ENCODE measurements at places on chromosomes 16 and 17.

DNA sequence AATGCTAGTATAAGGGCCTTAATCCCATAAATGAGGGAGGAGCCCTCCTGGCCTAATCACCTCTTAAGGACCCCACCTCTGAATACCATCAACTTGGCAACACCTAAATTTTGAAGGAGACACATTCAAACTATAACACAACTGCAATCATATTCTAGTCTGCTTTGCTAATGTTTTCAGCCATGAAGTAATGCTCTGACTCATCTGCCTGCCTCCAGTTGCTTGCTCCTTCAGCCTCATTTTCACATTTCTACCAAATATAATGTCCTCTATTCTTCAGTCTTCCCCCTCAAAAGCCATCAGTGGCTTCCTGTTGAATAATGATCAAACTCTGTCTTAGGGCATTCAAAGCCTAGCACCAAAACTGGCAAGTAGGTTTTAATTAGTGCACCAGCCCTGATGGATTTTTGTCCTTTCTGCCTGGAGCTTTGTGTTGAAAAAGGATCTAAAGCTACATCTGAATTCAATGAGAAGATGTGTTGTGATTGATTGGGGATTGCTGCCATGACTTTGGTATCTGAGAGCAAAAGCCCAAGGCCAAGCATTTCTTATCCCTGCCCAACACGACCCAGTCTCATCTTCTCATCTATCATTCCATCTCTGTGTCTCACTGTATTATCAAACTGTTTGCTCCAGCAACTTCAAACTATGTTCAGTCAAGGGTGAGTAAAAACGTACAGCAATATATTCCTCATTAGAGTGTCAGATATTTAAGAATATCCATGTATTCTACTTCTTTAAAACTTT is 140.8 kb upstream of the ELAC2 start:
- no peak for DNase-seq

DNA sequence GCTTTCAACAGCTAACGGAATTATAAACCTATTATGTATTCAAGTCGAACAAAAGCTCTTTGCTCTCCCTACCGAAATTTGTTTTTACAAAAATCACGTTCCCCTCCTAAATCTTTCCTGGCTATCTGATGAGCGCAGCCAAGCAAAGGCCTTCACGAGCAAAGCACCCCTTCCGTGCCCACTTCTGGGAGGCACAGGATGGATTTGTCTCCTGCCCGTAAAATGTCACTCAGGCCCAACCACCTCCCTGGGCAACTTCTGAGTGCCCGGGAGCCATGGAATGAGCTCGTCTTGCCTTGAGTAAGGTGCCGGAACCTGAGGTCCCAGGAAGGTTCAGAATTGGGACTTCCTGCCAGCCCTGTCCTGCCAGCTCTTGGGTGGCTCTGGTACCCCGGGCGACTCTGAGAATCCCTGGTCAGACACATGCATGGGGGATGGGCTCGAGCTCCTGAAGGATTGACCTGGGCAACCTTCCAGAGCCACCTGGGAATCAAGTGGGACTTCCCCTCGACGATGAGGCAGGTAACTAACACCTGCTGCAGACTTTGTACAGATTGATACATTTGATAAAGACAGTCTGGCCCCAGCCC is 19.8 kb downstream of the SLC7A5 start:
- no peak for DNase-seq

- DNase-seq, result no peak
Observed at GRCh38 chr16:57029161-57030160, 40.1 kb downstream of the NLRC5 start.

GRCh38 chr17:5607946-5608345 is 23.6 kb upstream of the NLRP1 start:
- no peak for DNase-seq

GRCh38 chr17:21374441-21375161 is 1.6 kb upstream of the KCNJ12 start:
- DNase-seq, result no peak

GRCh38 chr16:89401641-89402445 is 88.5 kb downstream of the ANKRD11 start:
- no peak for DNase-seq

GRCh38 chr16:57352636-57353047 is 5.9 kb upstream of the CCL22 start:
- no peak for DNase-seq

DNA sequence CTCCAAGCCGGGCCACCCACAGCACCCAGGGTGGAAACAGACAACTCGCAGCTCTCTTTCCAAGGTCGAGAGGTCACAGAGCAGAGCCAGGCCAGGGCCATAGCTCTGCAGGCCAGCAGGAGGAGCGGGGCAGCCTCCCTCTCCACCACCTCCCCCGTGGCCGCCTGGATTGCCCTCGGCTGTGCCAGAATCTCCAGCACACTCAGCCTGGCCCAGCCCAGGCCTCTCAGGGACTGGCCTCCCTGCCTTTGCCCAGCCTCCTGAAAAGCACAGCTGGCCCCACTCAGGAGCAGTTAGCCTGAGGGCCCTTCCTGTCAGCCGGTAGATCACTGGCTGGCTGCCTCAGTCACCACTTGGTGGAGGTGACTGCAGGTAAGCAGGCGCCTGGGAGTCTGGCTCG is 85.8 kb upstream of the SEC14L1 start:
- no peak for DNase-seq

DNA sequence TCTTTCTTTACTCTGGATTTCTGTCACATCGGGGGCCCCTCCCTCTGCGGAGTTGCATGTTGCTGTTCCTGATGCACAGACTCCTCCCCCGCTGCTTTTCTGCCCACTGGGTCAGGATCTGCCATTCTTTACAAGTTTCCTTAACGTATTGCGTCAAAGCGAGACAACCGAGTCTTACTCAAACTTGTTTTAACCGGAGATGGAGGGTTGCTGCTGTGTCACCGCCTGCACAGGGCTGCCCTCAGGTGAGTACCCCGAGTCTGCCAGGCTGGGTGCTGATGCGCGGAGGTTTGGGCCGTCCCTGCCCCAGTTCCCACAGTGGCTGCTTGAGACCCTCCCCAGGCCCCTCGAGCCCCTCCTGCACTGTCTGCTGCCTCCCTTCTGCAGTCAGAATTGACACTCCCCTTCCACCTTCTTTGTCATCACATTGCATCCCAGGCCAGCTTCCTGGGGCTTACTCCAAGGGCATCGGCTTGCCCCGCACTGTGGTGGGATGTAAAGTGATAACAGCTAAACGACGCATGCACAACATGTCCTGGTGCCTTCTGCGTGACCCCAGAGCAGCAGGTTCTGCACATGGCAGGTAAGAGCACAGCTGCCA is 19.3 kb downstream of the CARHSP1 start:
- DNase-seq, result no peak

DNA sequence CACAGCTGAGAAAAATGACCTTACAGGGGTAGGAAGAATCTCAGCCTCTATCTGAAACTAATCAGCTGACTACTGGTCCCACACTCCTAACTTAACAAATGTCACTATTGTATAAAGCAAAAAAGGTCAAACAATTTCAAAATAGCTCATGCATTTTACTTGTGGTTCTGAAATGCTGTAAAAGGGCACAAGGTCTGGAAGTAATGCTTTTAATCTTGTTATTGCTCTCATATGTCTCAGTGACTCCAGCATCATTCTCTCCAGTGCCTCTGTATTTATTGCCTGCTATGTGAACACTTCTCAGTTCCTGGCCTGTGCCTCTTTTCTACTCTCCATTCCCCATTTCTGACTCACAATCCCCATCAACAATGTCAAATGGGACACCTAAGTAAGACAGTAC is 937.7 kb downstream of the CDH11 start:
- DNase-seq, result no peak

DNA sequence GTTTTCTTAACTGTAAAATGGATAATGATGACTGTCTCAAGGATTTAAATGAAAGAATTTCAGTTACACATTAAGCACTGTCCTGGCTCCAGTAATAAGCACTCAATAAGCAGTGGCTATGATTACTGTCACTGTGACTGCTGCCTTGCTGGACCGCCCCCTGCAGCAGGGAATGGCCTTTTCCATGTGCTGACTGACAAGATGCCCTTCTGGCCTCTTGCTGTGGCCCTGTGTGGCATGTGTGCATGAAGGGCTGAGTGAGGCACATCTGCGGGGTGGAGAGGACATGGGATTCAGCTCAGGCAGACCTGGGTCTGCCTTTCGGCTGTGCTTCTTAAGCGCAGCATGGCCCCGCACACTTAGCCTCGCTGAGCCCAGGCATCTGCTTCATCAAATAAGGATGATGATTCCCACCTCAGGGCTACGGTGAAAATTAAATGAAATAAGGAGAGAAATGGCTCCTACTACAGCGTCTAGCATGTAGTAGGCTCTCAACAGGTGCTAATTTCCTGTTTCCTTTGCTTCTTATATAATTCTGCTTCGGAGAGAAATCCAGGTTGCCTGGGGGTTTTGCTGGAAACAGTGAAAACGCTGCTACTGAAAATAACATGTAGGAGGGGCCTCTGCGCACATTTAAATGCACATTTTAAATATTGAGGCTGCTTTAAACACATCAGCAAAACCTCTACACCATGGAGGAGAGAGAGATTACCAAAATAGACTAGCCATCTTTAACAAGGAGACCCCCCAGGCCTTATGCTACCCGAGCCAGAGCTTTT is 183.9 kb downstream of the PARN start:
- no peak for DNase-seq

DNA sequence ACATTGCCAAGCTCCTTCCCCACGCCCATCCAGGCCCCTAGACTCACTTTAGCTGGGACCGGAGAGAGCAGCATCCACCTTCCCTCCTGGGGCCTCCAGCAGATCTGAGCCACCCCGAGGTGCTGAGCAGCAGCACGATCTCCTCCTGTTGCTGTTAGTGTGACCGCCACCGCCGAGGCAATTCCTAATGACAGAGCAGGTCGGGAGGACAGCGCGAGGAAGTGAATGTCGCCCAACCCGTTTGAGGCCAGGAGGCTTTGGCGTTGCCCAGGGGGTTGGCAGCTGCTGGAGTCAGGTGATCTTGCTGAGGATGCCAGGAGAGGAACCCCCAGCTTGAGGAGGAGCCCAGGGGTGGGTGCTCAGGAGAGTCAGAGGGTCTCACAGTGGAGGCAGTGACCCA is at the start of gene RNF222:
Gene RNF222, minus strand, starts transcription at position 192 of the 400 bp plus-strand sequence. CDS start 4,366 bp downstream, outside the sequence.
- DNase-seq, result no peak

GRCh38 chr17:225551-225950 is 44.1 kb upstream of the DOC2B start:
- DNase-seq, result no peak

DNA sequence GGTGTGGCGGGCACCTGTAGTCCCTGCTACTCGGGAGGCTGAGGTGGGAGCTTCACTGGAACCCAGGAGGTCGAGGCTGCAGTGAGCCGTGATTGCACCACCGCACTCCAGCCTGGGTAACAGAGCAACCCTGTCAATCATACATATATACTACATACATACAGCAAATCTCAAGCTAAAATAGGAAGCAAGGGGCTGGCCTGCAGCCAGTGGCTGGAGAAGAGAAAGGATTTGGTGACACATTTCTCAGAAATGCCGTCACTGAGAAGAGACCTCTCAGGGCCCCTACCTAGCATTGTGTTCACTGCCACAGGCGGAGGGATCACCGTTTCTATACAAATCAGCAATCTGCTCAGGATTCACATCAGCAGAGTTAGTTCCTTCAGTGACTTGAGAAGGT is 16.9 kb downstream of the NARF start:
- no peak for DNase-seq

DNA sequence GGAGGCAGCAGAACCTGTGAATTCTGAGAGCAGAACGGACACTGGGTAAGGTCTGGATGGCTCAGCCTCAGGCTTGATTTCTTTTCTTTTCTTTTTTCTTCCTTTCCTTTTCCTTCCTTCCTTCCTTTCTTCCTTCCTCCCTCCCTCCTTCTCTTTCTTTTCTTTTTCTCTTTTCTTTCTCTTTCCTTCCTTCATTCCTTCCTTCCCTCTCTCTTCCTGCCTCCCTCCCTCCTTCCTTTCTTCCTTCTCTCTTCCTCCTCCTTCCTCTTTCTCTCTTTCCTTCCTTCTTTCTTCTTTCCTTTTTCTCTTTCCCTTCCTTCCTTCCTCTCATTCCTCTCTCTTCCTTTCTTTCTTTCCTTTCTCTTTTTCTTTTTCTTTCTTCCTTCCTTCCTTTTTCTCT is 38.0 kb downstream of the OR3A1 start:
- DNase-seq, result no peak

- no peak for DNase-seq
Observed at GRCh38 chr16:66871840-66872239, 8.5 kb upstream of the PDP2 start.

DNA sequence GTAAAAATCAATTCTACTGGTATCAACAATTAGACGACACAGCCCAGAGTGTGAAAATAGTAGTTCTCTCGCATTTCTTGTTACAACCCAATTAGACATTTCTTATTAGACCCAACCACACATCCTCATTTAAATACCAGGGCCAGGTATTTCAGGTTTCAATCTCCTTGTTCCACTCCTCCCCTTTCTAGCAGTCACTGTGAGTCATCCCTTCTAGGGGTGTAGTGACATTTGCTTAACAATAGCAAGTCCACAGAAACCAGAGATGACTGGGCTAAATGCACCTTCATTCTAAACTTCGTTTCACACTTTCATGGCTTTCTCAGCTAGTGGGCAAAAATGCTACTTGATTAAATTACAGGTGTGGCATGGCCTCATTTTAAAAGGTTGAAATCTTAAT is 116.9 kb upstream of the CACNG3 start:
- no peak for DNase-seq

- no peak for DNase-seq
Observed at GRCh38 chr16:4904108-4904941, 32.6 kb downstream of the PPL start.

DNA sequence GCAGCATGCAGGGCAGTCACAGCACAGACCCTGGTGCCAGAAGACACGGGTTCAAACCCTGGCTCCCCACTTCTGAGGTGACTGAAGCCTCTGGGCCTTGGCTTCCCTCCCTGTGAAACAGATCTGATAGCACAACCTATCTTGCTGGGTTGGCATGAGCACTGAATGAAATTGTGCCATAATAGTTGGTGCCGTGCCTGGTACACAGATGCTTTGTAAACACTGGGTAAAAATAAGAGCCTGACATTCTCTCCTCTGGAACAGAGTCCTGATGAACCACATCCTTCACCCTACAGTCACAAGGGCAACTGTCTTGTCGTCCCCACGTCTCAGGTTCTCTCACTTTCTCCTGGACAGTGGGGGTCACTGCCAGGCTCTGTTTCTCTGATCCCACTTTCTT is 35.7 kb downstream of the NOS2 start:
- no peak for DNase-seq

- no peak for DNase-seq
Observed at GRCh38 chr16:86244936-86245335, 265.4 kb upstream of the FOXF1 start.

- DNase-seq, result no peak
Observed at GRCh38 chr17:75552425-75553294, 27.2 kb downstream of the LLGL2 start.

- no peak for DNase-seq
Observed at GRCh38 chr16:79623824-79624223, 23.3 kb upstream of the MAF start.

All from central memory CD4-positive, alpha-beta T cell (primary cell).